ENCODE measurements at places on chromosomes 6 and 20.

DNA sequence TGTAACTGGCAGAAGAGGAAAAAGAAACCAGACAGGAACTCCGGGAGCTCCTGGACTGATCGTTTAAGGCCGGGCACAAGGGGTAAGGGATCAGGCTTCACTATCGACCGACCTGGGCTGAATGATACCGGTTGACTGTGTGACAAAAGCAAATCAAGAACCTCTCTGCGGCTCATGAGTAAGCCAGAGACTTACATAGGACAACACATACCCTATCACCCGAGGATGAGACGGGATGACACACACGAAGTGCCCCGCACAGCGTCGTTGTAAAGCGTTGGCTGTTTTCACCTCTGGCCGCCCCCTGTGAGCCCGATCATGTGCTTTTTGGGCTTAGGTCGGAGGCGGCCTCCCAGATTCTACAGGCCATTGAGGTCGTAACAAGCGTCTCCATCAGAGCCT lies 695 bp upstream of the TGIF2 start:
- no peak for DNase-seq

- no peak for DNase-seq
Observed at GRCh38 chr6:159727717-159728445, 575 bp downstream of the WTAP start.

DNA sequence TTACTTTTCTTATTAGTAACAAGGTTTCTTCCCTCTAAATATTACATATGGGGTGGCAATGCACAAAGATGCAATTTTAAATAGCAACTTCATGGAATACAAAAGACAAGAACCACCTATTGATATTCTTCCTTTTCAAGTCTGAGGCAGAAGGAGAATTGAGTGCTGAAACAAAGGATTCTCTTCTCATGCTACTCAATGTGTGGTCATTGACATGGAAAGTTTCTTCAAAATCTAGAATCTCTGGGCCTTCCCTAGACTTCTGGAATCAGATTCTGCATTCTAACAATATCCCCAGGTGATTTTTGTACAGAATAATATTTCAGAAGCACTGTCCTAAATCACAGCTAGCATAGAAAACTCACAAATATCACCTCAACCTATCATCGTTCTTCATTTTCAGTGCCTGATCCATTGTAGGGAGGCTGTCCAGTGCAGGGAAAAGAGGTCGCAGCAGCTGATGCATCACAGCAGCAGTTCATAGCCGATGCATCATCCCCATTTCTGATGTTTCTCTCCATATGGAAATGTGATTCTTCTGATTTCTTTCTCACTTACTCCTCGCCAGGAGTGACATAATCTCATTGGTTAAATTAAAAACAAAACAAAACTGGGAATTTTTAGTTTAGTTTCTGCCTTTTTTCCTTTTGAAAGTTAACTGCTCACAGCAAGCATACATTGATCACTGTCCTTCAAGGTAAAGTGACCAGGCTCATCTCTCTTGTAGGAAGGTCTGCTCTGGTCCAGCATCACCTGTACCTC lies 139.5 kb upstream of the FAM83B start:
- DNase-seq = no peak

DNA sequence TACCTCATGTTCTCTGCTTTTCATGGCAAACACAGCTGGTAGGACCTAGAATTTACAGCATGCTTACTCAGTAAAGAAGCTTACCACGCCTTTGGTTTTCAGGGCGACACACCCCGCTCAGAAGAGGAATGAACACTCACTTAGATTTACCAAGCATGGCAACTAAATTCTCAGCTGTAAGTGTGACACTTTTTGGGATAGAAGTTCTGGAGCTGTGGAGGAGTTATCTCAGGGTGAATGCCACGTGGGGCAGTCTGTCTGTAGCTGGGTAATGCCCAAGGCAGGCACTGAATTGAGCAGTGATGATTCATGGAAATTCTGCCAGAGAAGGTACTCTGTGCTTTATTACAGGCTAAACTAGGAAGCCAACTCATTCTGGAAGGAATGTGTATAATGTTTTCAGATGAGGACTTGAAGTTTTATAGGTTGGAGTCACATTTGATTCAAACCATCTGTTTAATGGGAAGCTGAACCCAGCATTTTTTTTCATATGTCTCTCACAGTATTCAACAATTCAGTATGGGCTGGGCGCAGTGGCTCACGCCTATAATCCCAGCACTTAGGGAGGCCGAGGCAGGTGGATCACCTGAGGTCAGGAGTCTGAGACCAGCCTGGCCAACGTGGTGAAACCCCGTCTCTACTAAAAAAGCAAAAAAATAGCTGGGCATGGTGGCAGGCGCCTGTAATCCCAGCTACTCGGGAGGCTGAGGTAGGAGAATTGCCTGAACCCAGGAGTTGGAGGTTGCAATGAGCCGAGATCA lies 3.5 kb upstream of the PRIM2 start:
- DNase-seq = peak; percentile 37

GRCh38 chr20:34560141-34560523 lies 1.6 kb downstream of the MAP1LC3A start:
- peak; percentile 70 for DNase-seq

DNA sequence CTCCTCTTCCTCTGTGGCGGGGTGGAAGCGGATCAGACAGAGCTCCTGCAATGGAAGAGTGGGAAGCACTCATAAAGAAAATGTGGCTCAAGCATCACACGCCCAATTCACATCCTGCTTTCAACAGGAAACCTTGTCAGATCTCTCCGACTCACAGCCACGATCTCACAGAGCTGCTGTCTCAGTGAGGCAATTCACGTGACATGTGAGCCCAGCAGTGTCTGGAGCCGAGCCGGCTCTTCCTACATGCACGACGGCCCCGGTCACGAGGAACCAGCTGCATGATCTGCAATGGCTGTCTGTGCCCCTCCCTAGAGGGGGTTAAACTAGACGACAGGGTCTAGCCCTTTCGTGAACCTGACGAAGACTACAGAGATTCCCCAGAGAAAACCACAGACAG lies 29.5 kb upstream of the TCFL5 start:
- no peak for DNase-seq

- no peak for DNase-seq
Observed at GRCh38 chr6:107821591-107821990, 2.5 kb downstream of the SCML4 start.

DNA sequence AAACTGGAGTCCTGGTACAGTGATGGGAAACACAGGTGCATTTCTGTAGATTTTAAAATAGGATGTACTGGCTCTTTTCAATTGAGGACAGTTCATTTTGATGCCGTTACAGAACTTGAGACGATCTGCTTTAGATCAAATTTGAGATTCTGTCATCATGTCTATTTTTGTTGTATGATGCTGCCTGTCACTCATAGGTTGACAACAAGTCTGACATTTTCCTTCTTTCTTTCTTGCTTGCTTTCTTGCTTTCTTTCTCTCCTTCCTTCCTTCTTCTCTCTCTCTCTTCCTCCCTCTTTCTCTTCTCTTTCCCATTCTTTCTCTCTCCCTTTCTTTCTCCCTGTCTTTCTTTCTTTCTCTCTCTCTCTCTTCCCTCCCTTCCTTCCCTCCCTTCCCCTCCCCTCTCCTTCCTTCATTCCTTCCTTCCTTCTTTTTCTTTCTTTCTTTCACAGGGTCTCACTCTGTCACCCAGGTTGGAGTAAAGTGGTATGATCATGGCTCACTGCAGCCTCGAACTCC lies 152.6 kb upstream of the SGK1 start:
- no peak for DNase-seq

- no peak for DNase-seq
Observed at GRCh38 chr20:62515826-62516225, 40.0 kb upstream of the GATA5 start.

DNA sequence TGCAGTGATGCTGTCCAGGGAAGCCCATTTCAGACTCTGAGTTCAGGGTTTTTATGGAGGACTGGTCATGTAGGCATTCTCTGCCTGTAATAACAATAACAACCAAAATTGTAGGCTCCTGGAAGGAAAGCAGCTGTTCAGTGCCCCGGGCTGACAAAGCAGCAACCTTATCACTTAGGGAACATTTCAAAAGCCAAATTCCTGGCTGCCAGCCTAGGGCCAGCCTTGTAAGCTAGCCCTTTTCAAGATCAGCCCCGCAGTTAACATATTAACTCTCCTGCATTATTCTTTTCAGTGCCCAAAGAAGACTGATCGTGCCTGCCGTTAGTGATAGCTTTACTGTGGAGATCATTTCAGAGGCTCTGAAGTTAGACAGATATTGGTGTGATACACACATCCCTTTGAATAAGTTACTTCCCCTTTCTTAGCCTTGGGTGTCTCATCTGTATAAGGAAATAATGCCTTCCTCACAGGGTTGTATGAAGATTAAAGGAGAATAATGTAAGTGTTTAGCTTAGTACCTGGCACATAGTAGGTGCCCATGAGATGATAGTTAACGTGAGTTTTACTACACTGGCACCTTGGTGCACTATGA lies 44.1 kb downstream of the CTNNBL1 start:
- no peak for DNase-seq

GRCh38 chr20:10316582-10316981 lies 98.0 kb downstream of the SNAP25 start:
- DNase-seq = no peak

DNA sequence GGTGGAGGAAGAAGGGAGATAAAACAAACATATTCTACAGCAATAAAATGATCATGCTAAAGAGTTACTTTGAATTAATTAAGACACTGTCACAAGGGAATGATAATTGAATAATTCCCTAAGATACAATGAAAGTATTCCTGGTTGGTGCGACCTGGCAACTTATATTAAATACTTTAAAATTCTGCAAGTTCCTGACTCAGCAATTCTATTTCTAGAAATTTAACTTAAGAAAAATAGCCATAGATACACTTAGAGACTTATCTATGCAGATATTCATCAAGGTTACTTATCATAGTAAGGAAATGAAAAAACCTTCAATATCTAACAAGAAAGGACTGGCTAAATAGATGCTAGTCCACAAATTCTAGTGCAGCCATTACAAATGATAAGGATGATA lies 156.0 kb downstream of the BACH2 start:
- no peak for DNase-seq

- DNase-seq = no peak
Observed at GRCh38 chr6:78157606-78158005, 504.8 kb downstream of the MEI4 start.

DNA sequence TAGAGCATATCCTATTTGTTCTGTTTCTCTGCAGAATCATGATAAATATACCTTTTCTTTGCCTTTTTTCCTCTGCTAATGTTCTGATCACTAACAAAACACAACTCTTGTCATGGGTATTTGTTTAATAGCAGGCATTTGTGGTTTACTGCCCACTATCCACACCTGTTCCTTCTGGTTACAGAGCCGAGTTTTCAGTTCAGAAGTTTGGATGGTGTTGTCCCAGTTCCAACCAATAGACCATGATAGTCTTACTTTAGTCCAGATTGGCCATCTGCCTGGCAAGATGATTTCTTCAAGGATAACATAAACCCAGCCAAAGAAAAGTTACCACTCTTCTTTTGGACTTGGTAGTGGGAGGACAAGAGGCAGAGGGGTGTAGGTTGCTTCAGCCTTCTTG lies 211.2 kb downstream of the TFAP2A start:
- DNase-seq = no peak

GRCh38 chr20:52748285-52748932 lies 223.7 kb upstream of the TSHZ2 start:
- DNase-seq = no peak

GRCh38 chr6:15507221-15507620 lies 155.6 kb downstream of the DTNBP1 start:
- DNase-seq = no peak

DNA sequence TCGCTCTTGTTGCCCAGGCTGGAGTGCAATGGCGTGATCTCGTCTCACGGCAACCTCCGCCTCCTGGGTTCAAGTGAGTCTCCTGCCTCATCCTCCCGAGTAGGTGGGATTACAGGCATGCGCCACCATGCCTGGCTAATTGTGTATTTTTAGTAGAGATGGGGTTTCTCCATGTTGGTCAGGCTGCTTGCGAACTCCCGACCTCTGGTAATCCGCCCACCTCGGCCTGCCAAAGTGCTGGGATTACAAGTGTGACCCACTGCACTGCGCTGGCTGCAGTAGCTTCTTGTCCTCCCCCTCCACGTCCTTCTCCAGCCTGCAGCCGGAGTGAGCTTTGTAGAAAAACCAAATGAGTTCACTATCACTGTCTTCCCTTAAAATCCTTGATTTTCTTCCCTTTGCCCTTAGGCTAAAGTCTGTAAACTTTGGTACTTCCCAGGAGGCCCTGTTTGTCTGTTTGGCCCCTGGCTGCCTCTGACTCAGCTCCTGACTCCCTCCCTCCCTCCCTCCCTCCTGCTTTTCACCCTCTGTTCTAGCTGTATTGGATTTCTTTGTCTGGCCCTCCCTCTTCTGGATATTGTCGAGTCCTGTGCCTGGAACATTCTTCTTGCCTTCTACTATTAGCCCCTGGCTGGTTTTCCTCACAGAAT lies 12.9 kb downstream of the PARD6B start:
- no peak for DNase-seq

DNA sequence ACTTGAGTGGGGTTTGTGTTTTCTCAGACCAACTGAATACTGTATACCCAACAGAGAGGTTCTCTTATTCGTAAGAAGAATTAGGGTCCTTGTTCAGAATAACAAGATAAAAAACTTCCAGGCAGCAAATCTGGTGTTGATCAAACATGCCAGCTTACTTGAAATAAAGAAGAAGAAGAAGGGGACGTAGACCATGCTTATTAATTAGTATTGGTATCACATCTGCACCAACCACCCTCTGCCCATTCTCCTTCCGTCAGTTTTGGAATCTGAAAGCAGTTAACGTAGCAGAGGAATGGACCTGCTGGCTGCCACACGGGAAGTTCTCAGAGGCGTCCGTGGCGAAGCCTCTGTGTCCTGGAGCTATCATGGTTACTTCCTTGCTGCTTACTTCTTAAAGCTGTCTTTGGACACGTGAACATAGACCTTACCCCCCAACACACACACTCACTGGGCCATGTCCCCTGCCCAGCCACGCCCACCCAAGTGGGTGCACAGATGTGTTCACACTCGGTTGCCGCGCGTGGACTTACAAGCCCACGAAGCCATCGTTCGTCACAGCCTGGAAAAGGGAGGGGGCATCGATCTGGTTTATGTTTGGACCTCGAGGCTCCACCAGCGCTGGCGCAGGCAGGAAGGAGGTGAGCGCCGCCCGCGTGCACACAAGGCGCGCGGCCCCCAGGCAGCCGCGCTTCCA lies 4.1 kb upstream of the DLL1 start:
- DNase-seq = no peak

GRCh38 chr6:170370416-170370815 lies 63.9 kb downstream of the FAM120B start:
- DNase-seq = no peak

DNA sequence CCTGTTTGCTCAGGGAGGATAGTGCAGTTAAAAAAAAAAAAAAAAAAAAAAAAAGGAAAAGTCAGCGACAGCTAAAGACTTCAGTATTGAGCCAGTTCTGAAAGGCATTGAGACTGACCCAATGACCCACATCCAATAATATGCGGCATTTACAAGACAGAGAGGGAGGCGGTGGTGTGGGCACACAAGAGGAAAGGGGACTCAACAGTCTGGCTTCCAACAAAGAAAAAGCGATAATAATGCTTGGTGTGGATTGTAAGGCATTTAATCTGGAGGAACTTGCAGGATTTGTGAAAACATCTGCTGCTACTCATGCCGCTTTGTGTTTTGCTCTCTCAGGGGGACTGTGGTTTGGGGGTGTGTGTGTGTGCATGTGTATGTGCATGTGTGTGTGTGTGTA lies 784.3 kb upstream of the CHD6 start:
- DNase-seq = no peak

Data from dorsolateral prefrontal cortex (tissue), 122 donors.